ENCODE measurements at places on chromosomes 12 and 14. TPM values are rescaled to one million over a fixed set of nuclear protein-coding genes. Genes with fewer than 3 reads are reported as not detected.

DNA sequence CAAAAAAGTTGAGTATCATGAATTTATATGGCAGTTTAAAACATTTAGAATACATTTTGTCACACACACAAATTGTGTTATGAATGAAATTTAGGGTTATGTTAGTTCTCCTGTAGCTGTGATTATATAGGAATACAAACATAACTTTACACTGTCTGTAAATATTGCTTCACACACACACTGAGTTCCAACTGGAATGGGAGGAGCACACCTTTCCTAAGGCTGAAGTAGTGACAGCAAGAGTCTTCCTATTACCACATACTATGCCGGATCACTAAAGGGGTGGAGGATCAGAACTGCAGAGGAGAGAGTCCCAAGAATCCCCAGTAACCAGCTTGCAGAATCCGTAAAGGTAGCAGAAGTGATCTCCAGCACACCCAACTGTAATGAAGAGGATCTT lies 63.7 kb downstream of the DNAI7 start:
- H3K27ac ChIP-seq, result no peak overlapping the region
- no peak for DNase-seq
- H3K4me3 ChIP-seq, result no peak overlapping the region
- no peaks in the 10 kb centered on the region for H3K36me3 ChIP-seq

- H3K4me1 ChIP-seq, result no peaks in the 10 kb centered on the region
- H3K4me3 ChIP-seq, result no peak overlapping the region
- no peak overlapping the region for H3K27ac ChIP-seq
- no peak for DNase-seq
Measured at GRCh38 chr14:81605660-81606059, 72.0 kb upstream of the SEL1L start.

GRCh38 chr14:24999157-24999556 lies 50.8 kb downstream of the STXBP6 start:
- H3K27ac ChIP-seq, result no peak overlapping the region
- H3K36me3 ChIP-seq, result no peaks in the 10 kb centered on the region
- H3K4me1 ChIP-seq, result no peaks in the 10 kb centered on the region
- no peaks in the 10 kb centered on the region for H3K27me3 ChIP-seq
- H3K4me3 ChIP-seq, result no peak overlapping the region
- DNase-seq, result no peak

DNA sequence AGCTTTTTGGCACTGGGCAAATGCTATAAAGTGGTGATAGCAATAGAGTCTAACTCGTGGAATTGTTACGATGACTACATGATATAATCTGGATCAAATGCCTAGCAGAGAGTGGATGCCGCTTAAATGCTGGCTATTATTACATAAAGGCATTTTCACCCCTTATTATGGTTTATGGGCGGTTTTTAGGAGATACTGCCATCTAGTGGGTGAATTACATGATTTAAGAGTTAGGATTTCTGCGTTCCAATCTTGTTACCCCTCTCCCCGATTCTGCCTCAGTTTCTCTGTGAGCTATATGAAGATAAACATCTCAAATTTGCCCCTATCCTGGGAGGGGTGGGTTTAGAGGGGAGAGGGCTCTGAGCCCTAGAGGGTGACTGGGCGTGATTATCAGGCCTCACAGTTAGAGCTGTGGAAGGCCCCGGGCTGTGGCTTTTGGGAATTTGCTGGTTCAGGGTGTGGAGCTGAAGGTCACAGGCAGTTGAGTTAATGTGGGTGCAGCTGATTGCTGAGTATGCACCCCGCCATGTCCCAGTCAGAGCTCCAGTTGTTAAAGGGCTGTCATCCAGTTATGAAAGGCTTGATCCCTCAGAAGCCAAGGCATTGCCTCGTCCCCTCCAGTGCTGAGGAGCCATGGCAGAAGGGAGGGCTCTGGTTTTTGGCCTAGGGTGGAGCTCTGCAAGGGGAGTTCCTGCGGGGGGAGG lies 14.4 kb downstream of the CLSTN3 start:
- H3K27me3 ChIP-seq, result no peaks in the 10 kb centered on the region
- peaks cover 60% of the 10 kb centered on the region for H3K36me3 ChIP-seq
- no peak for DNase-seq
- H3K4me1 ChIP-seq, result peaks cover 4% of the 10 kb centered on the region
- no peak overlapping the region for H3K4me3 ChIP-seq
- H3K27ac ChIP-seq, result no peak overlapping the region

DNA sequence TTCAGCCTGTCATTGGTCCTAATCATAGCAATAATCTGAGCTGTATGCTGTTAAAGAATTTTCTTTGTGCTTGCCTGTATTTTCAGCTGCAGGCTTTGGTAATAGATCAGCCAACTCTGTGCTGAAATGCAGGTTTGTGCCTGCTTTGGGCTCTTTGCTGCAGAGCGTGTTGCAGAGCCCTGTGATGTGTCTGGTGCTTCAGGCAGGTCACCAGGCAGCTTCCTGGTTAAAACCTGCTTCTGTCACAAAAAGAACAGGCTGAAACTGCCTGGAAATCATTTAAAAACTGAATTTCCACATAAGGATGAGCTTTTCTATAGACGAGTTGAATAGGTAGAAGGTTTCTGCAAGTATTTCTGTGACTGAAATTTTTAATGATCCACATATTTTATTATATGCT lies 3.1 kb downstream of the DIP2B start:
- H3K27ac ChIP-seq, result peak overlapping the region; percentile 85
- H3K4me3 ChIP-seq, result peak overlapping the region; percentile 99
- H3K36me3 ChIP-seq, result peaks cover 5% of the 10 kb centered on the region
- H3K4me1 ChIP-seq, result peaks cover 49% of the 10 kb centered on the region
- no peaks in the 10 kb centered on the region for H3K27me3 ChIP-seq

DNA sequence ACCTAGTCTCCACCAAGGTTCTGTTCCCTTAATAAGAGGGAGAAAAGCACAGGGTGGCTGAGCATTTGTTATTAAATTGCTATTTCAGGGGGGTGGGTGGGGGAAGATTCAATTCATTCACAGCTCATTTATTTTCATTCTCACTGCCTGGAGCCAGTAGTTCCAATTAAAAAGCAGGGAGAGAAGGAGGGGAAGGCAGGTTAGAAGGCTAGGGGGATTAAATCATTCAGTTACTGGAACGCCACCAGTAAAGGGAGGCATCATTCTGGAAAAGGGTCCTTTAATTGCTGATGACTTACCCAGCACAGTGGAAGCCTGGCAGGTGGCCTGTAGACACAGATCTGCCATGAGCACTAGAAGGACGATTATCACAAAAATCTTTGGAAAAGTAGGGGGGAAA lies 47.4 kb downstream of the NIN start:
- H3K27me3 ChIP-seq, result no peaks in the 10 kb centered on the region
- H3K4me1 ChIP-seq, result peaks cover 49% of the 10 kb centered on the region
- H3K36me3 ChIP-seq, result peaks cover 12% of the 10 kb centered on the region
- H3K4me3 ChIP-seq, result no peak overlapping the region
- DNase-seq, result no peak

GRCh38 chr14:100122481-100123223 lies 36.8 kb downstream of the DEGS2 start:
- peak overlapping the region; percentile 17 for H3K27ac ChIP-seq
- H3K4me3 ChIP-seq, result no peak overlapping the region
- H3K27me3 ChIP-seq, result no peaks in the 10 kb centered on the region
- DNase-seq, result no peak
- peaks cover 18% of the 10 kb centered on the region for H3K4me1 ChIP-seq

DNA sequence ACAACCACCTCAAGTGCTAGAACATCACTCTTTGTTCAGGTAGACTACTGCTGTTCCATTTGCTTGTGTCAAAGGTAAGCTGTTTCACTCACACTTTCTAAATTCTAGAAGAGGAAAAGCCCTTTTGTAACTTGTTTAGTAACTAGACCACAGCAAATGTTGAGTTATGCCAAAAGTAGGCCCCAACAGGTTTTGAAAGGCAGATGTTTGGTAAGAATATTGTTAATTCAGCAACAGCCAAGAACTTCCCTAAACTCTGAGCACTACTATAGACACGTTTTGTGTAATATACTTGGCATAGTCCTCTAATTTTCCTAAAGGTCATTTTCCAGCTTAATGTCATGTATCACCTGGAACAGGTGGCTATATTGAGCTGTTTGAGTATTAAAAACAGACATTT lies 79.0 kb downstream of the DCAF5 start:
- H3K4me1 ChIP-seq, result peaks cover 10% of the 10 kb centered on the region
- H3K27me3 ChIP-seq, result no peaks in the 10 kb centered on the region
- DNase-seq, result no peak
- H3K36me3 ChIP-seq, result peaks cover 44% of the 10 kb centered on the region

- H3K27ac ChIP-seq, result no peak overlapping the region
- peaks cover 11% of the 10 kb centered on the region for H3K4me1 ChIP-seq
- no peak for DNase-seq
- no peak overlapping the region for H3K4me3 ChIP-seq
- no peaks in the 10 kb centered on the region for H3K27me3 ChIP-seq
Measured at GRCh38 chr12:25585021-25585523, 32.0 kb upstream of the LMNTD1 start.

- no peaks in the 10 kb centered on the region for H3K4me1 ChIP-seq
- no peak overlapping the region for H3K4me3 ChIP-seq
- H3K27me3 ChIP-seq, result no peaks in the 10 kb centered on the region
- H3K27ac ChIP-seq, result no peak overlapping the region
- no peaks in the 10 kb centered on the region for H3K36me3 ChIP-seq
- DNase-seq, result no peak
Measured at GRCh38 chr14:90587918-90588317, 191.1 kb downstream of the CALM1 start.

DNA sequence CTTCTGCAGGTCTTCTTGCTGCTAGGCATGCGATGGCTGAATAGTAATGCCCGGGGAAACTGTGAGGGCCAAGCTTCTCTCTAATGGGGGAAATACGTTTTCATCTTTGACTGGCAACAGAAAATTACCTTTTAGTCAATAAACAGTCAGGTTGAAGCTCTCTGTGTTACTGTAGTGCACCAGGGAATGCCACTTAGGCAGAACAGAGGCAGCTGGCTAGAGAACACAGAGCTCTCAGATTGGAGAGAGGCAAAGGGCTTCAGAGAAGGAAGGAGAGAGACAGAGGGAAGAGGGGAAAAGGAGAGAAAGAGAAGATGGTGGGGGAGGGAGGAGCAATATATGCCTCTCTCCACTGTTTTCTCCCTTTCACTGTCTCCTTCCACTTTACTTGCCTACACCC lies 6.7 kb downstream of the HSD17B6 start:
- no peak overlapping the region for H3K4me3 ChIP-seq
- no peak for DNase-seq
- no peaks in the 10 kb centered on the region for H3K4me1 ChIP-seq
- no peak overlapping the region for H3K27ac ChIP-seq

DNA sequence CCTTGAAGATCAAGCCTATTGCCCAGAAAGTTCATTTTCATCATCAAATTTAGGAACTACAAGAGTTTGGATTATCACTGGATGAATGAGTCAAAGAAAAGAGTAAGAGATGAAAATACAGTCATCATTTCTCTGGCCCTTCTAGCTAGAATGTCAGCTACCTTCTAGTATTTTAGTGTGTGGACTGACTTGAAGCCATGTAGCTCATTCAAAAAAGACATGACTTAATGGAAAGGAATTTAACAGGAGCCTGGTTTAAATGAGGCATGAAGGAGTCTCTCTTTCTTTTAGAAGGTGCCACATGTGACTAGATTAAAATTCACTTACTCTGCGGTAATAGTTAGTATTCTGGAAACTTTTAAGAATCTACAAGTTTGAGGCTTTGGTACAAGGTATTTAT lies 7.1 kb downstream of the PTHLH start:
- DNase-seq, result no peak
- peaks cover 68% of the 10 kb centered on the region for H3K27me3 ChIP-seq
- H3K36me3 ChIP-seq, result no peaks in the 10 kb centered on the region
- H3K27ac ChIP-seq, result no peak overlapping the region

DNA sequence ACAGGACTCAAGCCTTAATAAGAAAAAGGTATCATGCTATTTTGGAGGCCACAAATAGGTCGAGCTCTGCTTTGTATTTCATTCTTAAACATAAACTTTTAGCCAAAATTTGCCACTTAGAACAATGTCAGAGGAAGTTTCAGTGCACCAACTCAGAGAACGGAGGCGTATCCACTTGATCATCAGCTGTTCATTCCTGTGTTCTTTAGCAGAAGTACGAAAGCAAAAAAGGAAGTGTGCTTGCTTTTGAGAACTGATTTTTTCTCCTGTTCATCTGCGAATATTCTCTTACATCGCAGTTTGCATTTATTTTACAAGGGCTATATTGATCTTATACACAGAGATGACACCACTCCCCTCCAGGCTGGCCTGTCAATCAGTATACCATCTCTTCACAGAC lies 188.6 kb upstream of the SOX5 start:
- H3K36me3 ChIP-seq, result no peaks in the 10 kb centered on the region
- no peak overlapping the region for H3K4me3 ChIP-seq
- no peak for DNase-seq
- H3K27me3 ChIP-seq, result no peaks in the 10 kb centered on the region

GRCh38 chr12:87233671-87234070 lies 795.5 kb downstream of the C12orf50 start:
- no peak overlapping the region for H3K4me3 ChIP-seq
- no peaks in the 10 kb centered on the region for H3K27me3 ChIP-seq
- DNase-seq, result no peak

DNA sequence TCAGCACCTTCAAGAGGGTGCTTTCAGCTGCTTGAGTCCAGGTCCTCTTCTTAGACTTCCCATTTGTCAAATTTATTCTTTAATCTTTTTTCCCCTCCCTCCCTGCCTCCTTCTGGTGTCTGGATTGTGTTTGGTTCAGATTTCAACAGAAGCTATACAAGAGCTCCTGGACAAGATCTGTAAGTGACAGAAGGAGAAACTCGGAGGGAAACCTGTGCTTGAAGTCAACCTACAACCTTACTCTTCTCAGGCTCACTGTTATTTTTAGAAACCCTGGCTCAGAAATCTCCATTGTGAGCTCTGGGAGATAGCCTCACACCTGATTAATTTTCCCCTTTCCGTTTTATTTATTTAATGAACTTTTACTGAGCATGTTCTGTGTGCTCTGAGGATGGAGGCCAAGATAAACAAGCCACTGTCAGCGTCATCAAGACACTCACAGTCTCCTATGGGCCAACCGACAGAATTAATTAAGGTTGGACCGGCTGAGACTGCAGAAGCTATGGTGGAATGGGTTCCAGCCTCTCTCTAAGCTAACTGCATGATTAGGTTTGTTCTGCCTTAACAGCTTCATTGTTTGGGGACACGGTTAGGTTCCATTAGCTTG lies 13.5 kb downstream of the PDE1B start:
- H3K27ac ChIP-seq, result no peak overlapping the region
- H3K27me3 ChIP-seq, result no peaks in the 10 kb centered on the region
- no peak for DNase-seq
- peaks cover 27% of the 10 kb centered on the region for H3K4me1 ChIP-seq
- peak overlapping the region; percentile 82 for H3K4me3 ChIP-seq

GRCh38 chr12:18718462-18718861 lies 19.4 kb downstream of the PLCZ1 start:
- no peaks in the 10 kb centered on the region for H3K36me3 ChIP-seq
- H3K4me3 ChIP-seq, result no peak overlapping the region
- DNase-seq, result no peak
- no peaks in the 10 kb centered on the region for H3K4me1 ChIP-seq
- H3K27me3 ChIP-seq, result no peaks in the 10 kb centered on the region

The G2E3 gene
- 22.4 TPM for total RNA-seq

The PLD4 gene
- 0.07 TPM for total RNA-seq

The IQSEC3 gene
- 0.05 TPM for total RNA-seq

The GARIN6 gene
- not detected for total RNA-seq

The GZMB gene
- total RNA-seq, result 4,487 TPM

The PAH gene
- total RNA-seq, result not detected

The RAD9B gene
- total RNA-seq, result 0.95 TPM

The TAS2R10 gene
- 0.26 TPM for total RNA-seq

The GLT1D1 gene
- 2.2 TPM for total RNA-seq

The FAM161B gene
- 0.57 TPM for total RNA-seq
